ENCODE measurements at places on chromosomes 12 and 14.

- no peaks in the 10 kb centered on the region for H3K27me3 ChIP-seq
- H3K36me3 ChIP-seq: no peaks in the 10 kb centered on the region
- peak overlapping the region; percentile 31 for H3K4me3 ChIP-seq
- H3K27ac ChIP-seq: no peak overlapping the region
These were observed 5.0 kb upstream of the DDX47 start for GRCh38 chr12:12807970-12808702.

GRCh38 chr12:3680919-3681594, 71.9 kb downstream of the CRACR2A start:
- no peaks in the 10 kb centered on the region for H3K27me3 ChIP-seq
- no peak overlapping the region for H3K4me3 ChIP-seq
- peak; percentile 41 for DNase-seq
- no peaks in the 10 kb centered on the region for H3K36me3 ChIP-seq

DNA sequence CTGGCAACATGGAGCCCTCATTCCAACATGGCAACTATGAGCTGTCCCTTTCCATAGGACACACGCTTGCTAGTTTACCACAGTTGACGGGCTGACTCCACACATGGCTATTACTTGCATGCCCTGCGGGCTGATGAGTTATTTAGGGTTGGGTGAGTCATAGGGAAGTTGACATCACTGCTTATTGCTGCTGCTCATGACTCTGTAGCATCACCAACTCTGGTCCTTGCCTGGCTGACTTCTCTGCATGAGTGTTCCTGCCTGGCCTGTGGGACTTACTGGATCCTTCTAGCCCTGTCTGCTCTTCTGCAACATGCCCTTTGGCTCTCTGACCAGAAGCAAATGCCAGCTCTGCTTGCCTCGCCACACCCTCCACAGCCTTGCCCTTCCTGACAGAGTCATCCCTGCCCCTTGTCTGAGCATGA, 199.5 kb downstream of the ANO6 start:
- H3K27ac ChIP-seq: peak overlapping the region; percentile 4
- H3K4me1 ChIP-seq: peaks cover 1% of the 10 kb centered on the region
- H3K27me3 ChIP-seq: no peaks in the 10 kb centered on the region

DNA sequence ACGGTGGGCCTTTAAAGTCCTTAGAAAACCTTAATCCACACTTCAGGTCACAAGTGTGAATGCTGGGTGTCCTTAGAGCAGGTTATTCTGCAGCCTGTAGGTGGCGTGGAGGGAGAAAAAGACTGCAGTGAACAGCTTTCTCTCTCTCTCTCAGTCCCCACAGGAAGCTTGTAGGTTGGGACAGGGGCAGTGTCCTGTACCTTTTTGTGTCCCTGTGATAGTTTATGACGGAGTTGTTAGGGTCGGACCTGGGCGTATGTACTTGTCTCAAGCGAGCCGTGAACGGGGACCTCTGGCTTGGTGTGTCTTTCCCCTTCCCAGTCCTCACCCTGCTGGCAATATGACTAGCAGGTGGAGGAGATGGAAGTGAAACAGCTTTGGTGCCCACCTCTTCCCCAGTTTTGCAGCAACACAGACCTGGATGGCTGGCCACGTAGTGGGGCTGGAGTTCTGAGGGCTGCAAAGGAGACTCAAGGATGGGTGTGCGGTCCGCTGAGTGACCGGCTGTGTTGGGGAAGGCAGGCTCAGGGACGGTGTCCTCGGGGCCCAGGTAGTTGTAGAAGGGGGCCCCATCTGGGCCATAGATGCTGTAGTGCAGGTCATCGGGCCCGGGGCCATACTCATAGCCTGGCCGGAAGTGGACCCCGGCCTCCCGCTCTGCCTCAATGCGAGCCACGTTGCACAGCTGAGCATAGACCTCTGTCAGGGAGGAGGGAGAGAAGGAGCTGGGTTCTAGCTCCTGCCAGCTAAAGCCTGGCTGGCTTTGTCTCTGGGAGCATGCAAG, 8.9 kb downstream of the ISCA2 start:
- H3K27ac ChIP-seq: no peak overlapping the region
- no peaks in the 10 kb centered on the region for H3K36me3 ChIP-seq
- DNase-seq: peak; percentile 50
- H3K4me1 ChIP-seq: no peaks in the 10 kb centered on the region
- H3K27me3 ChIP-seq: no peaks in the 10 kb centered on the region

GRCh38 chr14:46368275-46368674, 283.3 kb downstream of the RPL10L start:
- no peaks in the 10 kb centered on the region for H3K27me3 ChIP-seq
- DNase-seq: peak; percentile 10
- H3K36me3 ChIP-seq: no peaks in the 10 kb centered on the region
- peaks cover 6% of the 10 kb centered on the region for H3K4me1 ChIP-seq
- H3K27ac ChIP-seq: no peak overlapping the region

GRCh38 chr12:54592316-54592715, 3.9 kb upstream of the PPP1R1A start:
- H3K4me3 ChIP-seq: no peak overlapping the region
- peaks cover 14% of the 10 kb centered on the region for H3K27me3 ChIP-seq
- no peaks in the 10 kb centered on the region for H3K4me1 ChIP-seq
- no peaks in the 10 kb centered on the region for H3K36me3 ChIP-seq
- DNase-seq: no peak

- H3K27ac ChIP-seq: no peak overlapping the region
- no peaks in the 10 kb centered on the region for H3K36me3 ChIP-seq
- no peak overlapping the region for H3K4me3 ChIP-seq
- no peaks in the 10 kb centered on the region for H3K4me1 ChIP-seq
These were observed 115.7 kb upstream of the IGF1 start for GRCh38 chr12:102596031-102596430.

- H3K4me1 ChIP-seq: peaks cover 7% of the 10 kb centered on the region
- no peak overlapping the region for H3K4me3 ChIP-seq
- H3K27ac ChIP-seq: no peak overlapping the region
- H3K36me3 ChIP-seq: no peaks in the 10 kb centered on the region
These were observed 102.2 kb downstream of the SSPN start for GRCh38 chr12:26297396-26298070.

GRCh38 chr14:89767861-89768268, 186.7 kb downstream of the EFCAB11 start:
- H3K4me1 ChIP-seq: peaks cover 8% of the 10 kb centered on the region
- no peak overlapping the region for H3K27ac ChIP-seq
- peak; percentile 55 for DNase-seq
- H3K27me3 ChIP-seq: no peaks in the 10 kb centered on the region
- H3K4me3 ChIP-seq: no peak overlapping the region
- no peaks in the 10 kb centered on the region for H3K36me3 ChIP-seq

- peak; percentile 42 for DNase-seq
- no peaks in the 10 kb centered on the region for H3K36me3 ChIP-seq
- peak overlapping the region; percentile 42 for H3K27ac ChIP-seq
- 0 out of 2 replicates have a peak, but pooled peaks cover 3% of the 10 kb centered on the region for H3K4me1 ChIP-seq
- no peaks in the 10 kb centered on the region for H3K27me3 ChIP-seq
These were observed 236.1 kb downstream of the C12orf50 start for GRCh38 chr12:87793131-87793530.

- H3K27ac ChIP-seq: no peak overlapping the region
- no peaks in the 10 kb centered on the region for H3K27me3 ChIP-seq
- peaks cover 22% of the 10 kb centered on the region for H3K4me1 ChIP-seq
- no peaks in the 10 kb centered on the region for H3K36me3 ChIP-seq
- DNase-seq: no peak
These were observed 4.6 kb downstream of the JDP2 start for GRCh38 chr14:75432411-75432810.

DNA sequence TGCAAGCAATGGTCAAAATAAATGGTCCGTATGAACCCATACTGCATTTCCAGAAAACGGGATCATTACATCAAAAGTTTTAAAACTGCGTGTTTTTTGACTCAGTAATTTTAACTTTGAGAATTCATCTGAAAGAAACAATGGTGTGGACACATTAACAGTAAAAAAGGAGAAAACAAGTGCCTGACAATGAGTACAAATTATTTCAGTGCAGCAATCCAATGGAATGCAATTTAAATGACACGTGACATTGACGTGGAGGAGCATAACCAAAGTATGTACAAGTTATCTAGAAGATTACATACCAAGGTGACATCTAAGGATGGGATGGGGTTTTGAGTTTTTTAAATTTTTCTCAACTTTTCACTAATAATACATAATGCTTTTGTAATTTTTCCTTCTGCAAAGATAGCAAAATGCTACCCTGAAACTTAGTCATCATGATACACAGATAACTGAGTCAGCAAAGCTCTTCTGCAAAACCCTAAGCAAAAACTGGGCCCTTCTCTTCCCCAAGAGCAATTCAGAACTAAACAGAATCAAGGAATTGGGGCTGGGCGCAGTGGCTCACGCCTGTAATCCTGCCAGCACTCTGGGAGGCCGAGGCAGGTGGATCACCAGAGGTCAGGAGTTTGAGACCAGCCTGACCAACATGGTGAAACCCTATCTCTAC, 20.4 kb downstream of the HNRNPC start:
- H3K27ac ChIP-seq: no peak overlapping the region
- H3K36me3 ChIP-seq: peaks cover 84% of the 10 kb centered on the region
- DNase-seq: no peak
- no peak overlapping the region for H3K4me3 ChIP-seq
- H3K4me1 ChIP-seq: peaks cover 3% of the 10 kb centered on the region

DNA sequence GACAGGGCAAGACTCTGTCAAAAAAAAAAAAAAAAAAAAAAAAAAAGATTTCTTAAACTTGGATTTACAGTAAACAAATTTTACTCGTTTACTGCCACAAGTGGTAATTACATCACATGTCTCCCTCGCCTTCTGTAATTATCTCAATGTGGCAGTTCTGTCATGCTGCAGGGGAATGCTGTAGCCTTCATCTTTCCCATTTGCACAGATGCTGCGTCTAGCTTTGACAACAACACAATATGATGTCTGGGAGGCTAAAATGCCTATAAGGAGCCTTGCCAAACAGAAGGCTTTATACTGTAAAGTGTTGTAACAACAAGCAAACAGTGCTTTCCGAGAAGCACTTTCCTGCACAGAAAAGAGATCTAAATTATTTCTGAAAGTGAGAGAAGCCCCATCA, 48.7 kb downstream of the ESR2 start:
- no peak overlapping the region for H3K4me3 ChIP-seq
- 0 out of 2 replicates have a peak, but pooled peaks cover 6% of the 10 kb centered on the region for H3K36me3 ChIP-seq
- H3K27ac ChIP-seq: no peak overlapping the region
- DNase-seq: no peak

- DNase-seq: no peak
- H3K4me1 ChIP-seq: no peaks in the 10 kb centered on the region
- no peaks in the 10 kb centered on the region for H3K27me3 ChIP-seq
- peaks cover 7% of the 10 kb centered on the region for H3K36me3 ChIP-seq
- H3K27ac ChIP-seq: no peak overlapping the region
These were observed 3.9 kb upstream of the PMCH start for GRCh38 chr12:102201436-102202061.

- peak overlapping the region; percentile 71 for H3K27ac ChIP-seq
- no peak overlapping the region for H3K4me3 ChIP-seq
- no peaks in the 10 kb centered on the region for H3K27me3 ChIP-seq
- H3K36me3 ChIP-seq: 0 out of 2 replicates have a peak, but pooled peaks cover 3% of the 10 kb centered on the region
- H3K4me1 ChIP-seq: peaks cover 48% of the 10 kb centered on the region
- peak; percentile 75 for DNase-seq
These were observed 118.6 kb downstream of the TRMT5 start for GRCh38 chr14:60862283-60862682.

GRCh38 chr12:128091101-128091720, 175.8 kb upstream of the TMEM132C start:
- DNase-seq: no peak
- no peaks in the 10 kb centered on the region for H3K27me3 ChIP-seq
- H3K4me3 ChIP-seq: no peak overlapping the region
- H3K4me1 ChIP-seq: peaks cover 3% of the 10 kb centered on the region
- H3K27ac ChIP-seq: no peak overlapping the region

DNA sequence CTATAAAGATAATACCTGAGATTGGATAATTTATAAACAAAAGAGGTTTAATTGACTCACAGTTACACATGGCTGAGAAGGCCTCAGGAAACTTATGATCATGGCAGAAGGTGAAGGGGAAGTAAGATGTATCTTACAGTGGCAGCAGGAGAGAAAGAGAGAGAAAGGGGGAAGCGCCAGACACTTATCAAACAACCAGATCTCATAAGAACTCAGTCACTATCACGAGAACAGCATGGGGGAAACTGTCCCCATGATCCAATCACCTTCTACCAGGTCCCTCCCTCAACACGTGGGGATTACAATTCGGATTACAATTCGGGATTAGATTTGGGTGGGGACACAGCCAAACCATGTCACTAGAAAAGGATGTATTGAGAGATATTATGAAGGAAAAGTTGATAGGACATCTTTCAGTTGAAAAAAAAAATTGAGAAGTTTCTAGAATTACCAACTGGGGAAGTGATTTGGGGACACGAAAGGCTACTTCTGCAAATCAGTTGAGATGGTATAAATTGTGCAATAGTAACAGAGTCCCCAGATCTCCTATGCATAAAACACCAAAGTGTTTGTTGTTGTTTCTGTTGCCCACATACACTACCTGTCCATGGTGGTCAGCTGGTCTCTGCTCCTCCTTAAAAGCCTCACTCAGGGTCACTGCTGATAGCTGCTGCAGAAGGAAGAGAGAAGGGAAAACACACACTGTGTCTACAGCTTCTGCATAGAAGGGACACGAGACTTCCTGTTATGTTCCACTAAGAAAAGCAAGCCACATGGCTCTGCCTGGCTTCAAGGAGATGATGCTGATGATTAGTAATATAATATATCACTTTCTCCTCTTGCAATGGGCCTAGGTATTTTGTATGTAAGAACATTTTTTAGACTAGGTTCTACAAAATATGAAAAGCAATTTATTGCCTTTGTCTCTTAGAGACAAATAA, 465.5 kb downstream of the PDZRN4 start:
- H3K4me1 ChIP-seq: no peaks in the 10 kb centered on the region
- no peak for DNase-seq
- H3K36me3 ChIP-seq: no peaks in the 10 kb centered on the region
- no peak overlapping the region for H3K27ac ChIP-seq
- H3K27me3 ChIP-seq: peaks cover 2% of the 10 kb centered on the region
- H3K4me3 ChIP-seq: no peak overlapping the region

DNA sequence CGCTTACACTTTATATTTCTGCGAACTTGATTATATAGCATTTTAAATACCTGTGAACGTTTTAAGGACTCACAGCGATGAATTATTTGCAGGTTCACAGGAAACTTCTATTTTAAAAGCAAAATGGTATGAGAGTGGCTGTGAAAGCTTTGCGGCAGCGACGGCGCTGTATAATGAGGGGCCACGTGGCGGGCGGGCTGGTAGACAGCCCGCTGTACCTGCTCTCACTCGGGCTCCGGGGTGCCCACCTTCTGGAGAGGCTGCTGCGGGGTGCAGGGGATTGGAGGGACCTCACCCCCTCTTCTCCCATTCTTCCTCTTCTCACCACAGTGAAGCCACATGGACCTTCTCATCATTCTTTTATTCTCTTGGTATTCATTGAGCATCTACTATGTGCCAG, 164.2 kb upstream of the MYL2 start:
- DNase-seq: no peak
- H3K4me3 ChIP-seq: no peak overlapping the region
- no peaks in the 10 kb centered on the region for H3K36me3 ChIP-seq
- no peaks in the 10 kb centered on the region for H3K4me1 ChIP-seq

GRCh38 chr12:57262126-57262822, 11.3 kb upstream of the STAC3 start:
- peaks cover 77% of the 10 kb centered on the region for H3K4me1 ChIP-seq
- no peak overlapping the region for H3K4me3 ChIP-seq
- H3K27me3 ChIP-seq: no peaks in the 10 kb centered on the region
- peak; percentile 51 for DNase-seq
- no peaks in the 10 kb centered on the region for H3K36me3 ChIP-seq

Data from SJCRH30 (cell line).